H9 (cell line): ENCODE measurements at places on chromosomes 11 and 22. TPM values are rescaled to one million over a fixed set of nuclear protein-coding genes. Genes with fewer than 3 reads are reported as not detected.

LRRN4CL gene
- total RNA-seq = 0.59 and 0.79 TPM in 2 replicates

OR6A2 gene
- total RNA-seq = 0.33 and 0.35 TPM in 2 replicates

KCNJ4 gene
- total RNA-seq = 0.88 and 0.92 TPM in 2 replicates

ESAM gene
- total RNA-seq = 0.33 and 0.92 TPM in 2 replicates

RFPL1 gene
- total RNA-seq = not detected in 2 replicates

KCNA4 gene
- not detected in 2 replicates for total RNA-seq

MYOD1 gene
- total RNA-seq = not detected in 2 replicates

RPS6KA4 gene
- total RNA-seq = 10.8 and 11.1 TPM in 2 replicates

SEC14L6 gene
- total RNA-seq = 0.46 and 1.1 TPM in 2 replicates

PIWIL4 gene
- total RNA-seq = not detected in 2 replicates

BBOX1 gene
- not detected in 2 replicates for total RNA-seq

TUB gene
- 14.8 and 14.9 TPM in 2 replicates for total RNA-seq

CABP4 gene
- 0.09 TPM in 1 of 2 replicates, not detected in the other for total RNA-seq

CFAP300 gene
- 1.2 and 1.7 TPM in 2 replicates for total RNA-seq

ADORA2A gene
- total RNA-seq = 3.5 and 3.9 TPM in 2 replicates

RTN4RL2 gene
- total RNA-seq = 7.0 and 7.1 TPM in 2 replicates

AMPD3 gene
- total RNA-seq = 4.6 and 5.9 TPM in 2 replicates

EFCAB6 gene
- 0.20 and 0.31 TPM in 2 replicates for total RNA-seq

C11orf16 gene
- 0.15 TPM in 1 of 2 replicates, not detected in the other for total RNA-seq

OR5B21 gene
- total RNA-seq = not detected in 2 replicates

CHST1 gene
- 0.39 and 0.57 TPM in 2 replicates for total RNA-seq

PLAAT5 gene
- 8.5 and 9.6 TPM in 2 replicates for total RNA-seq

OR4S1 gene
- total RNA-seq = not detected in 2 replicates

ANKK1 gene
- 0.11 and 0.20 TPM in 2 replicates for total RNA-seq

PRR33 gene
- total RNA-seq = not detected in 2 replicates

RHOD gene
- total RNA-seq = 14.8 and 15.7 TPM in 2 replicates

BDNF gene
- total RNA-seq = 2.6 and 2.7 TPM in 2 replicates

LRFN4 gene
- 65.1 and 66.7 TPM in 2 replicates for total RNA-seq

ZNRF3 gene
- total RNA-seq = 20.5 and 20.6 TPM in 2 replicates

KCNK7 gene
- total RNA-seq = 1.8 and 2.8 TPM in 2 replicates

ARHGAP20 gene
- total RNA-seq = 0.04 and 0.09 TPM in 2 replicates

FAM180B gene
- 0.31 and 0.37 TPM in 2 replicates for total RNA-seq

PIH1D2 gene
- 1.1 and 1.4 TPM in 2 replicates for total RNA-seq

MMP10 gene
- 0.20 TPM in 1 of 2 replicates, not detected in the other for total RNA-seq

PICALM gene
- 76.4 and 80.4 TPM in 2 replicates for total RNA-seq

SCGB2A2 gene
- total RNA-seq = not detected in 2 replicates

MAP6 gene
- 0.48 and 0.77 TPM in 2 replicates for total RNA-seq

TRIM6 gene
- total RNA-seq = 14.1 and 17.9 TPM in 2 replicates

RTN4R gene
- 18.3 and 19.0 TPM in 2 replicates for total RNA-seq

IGLL5 gene
- not detected in 2 replicates for total RNA-seq

MRGPRX4 gene
- total RNA-seq = not detected in 2 replicates

FAM83F gene
- total RNA-seq = 17.4 and 19.6 TPM in 2 replicates

DAGLA gene
- total RNA-seq = 4.3 and 4.5 TPM in 2 replicates

SCN4B gene
- total RNA-seq = 1.6 and 1.9 TPM in 2 replicates

FOLR2 gene
- not detected in 2 replicates for total RNA-seq

GDPD4 gene
- not detected in 2 replicates for total RNA-seq

OR52N4 gene
- not detected in 2 replicates for total RNA-seq

OVOL1 gene
- 5.1 and 5.7 TPM in 2 replicates for total RNA-seq

SLC35F2 gene
- 22.7 and 24.0 TPM in 2 replicates for total RNA-seq
